Stimulated activated CD4-positive, alpha-beta T cell treated with anti-CD3 and anti-CD28 coated beads, Interleukin-1b, Interleukin-23, amount 100 ng/mL, for 1 hour (primary cell): ENCODE measurements at places on chromosomes 5 and 9.

- DNase-seq = no peak
Observed at GRCh38 chr5:93886917-93887361, 145.5 kb upstream of the POU5F2 start.

GRCh38 chr5:82105457-82105856 lies 133.6 kb downstream of the ATG10 start:
- no peak for DNase-seq

- DNase-seq = no peak
Observed at GRCh38 chr5:154461531-154461930, 15.7 kb downstream of the SAP30L start.

DNA sequence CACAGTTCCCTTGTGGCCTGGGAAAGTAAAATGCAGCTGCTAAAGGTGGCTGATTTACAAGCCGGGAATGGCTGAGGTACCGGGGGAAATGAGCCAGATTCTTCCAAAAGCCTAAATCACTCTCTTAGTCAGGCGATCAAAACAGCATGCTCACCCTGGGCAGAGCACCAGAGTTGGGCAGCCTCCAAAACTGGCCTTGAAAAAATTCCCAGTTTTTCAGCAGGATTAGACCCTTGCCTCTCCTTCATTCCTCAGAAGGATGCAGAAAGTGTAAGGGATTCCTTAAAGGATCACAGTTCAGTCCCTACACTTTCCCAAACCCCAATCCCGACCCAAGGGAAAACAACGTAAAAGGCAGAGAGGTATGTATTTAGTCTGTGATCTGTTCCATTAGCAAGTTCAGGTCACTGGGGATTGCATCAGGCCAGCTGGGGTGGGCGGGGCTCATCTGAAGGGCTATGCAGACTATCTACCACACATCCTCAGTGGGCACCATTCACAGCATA lies 16.9 kb downstream of the TMEM174 start:
- DNase-seq = no peak

GRCh38 chr9:22595805-22596204 lies 149.2 kb downstream of the DMRTA1 start:
- DNase-seq = no peak

- DNase-seq = no peak
Observed at GRCh38 chr9:81661339-81661738, 28.0 kb downstream of the TLE1 start.

DNA sequence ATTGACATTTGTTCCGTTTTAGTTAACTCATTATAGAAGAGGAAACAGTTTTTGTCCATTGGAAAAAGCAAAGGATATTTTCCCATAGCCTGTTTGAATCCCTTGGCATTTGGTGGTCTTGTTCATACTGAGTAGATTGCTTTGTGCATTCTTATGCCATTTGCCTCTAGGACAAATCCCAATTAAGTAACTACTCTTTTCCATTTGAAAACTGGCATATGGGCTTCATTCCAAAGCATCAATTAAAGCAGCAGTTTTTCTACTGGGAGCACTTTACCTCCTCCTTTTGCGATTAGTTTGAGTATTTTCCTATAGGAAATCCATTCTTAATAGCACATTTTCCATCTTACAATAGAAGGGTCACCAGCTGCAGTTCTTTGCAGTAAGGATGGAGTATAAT lies 31.2 kb downstream of the GPR21 start:
- DNase-seq = no peak

DNA sequence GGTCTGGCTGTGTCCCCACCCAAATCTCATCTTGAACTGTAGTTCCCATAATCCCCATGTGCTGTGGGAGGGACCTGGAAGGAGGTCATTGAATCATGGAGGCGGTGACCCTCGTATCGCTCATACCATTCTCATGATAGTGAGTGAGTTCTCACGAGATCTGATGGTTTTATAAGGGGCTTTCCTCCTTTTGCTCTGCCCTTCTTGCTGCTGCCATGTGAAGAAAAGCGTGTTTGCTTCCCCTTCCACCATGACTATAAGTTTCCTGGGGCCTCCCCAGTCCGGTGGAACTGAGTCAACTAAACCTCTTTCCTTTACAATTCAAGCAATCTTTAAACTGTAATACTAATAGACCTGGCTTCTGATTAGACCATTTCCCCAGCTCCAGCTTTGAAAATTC lies 92.2 kb upstream of the SARDH start:
- DNase-seq = no peak
